ENCODE measurements at places on chromosomes 5 and 9.

DNA sequence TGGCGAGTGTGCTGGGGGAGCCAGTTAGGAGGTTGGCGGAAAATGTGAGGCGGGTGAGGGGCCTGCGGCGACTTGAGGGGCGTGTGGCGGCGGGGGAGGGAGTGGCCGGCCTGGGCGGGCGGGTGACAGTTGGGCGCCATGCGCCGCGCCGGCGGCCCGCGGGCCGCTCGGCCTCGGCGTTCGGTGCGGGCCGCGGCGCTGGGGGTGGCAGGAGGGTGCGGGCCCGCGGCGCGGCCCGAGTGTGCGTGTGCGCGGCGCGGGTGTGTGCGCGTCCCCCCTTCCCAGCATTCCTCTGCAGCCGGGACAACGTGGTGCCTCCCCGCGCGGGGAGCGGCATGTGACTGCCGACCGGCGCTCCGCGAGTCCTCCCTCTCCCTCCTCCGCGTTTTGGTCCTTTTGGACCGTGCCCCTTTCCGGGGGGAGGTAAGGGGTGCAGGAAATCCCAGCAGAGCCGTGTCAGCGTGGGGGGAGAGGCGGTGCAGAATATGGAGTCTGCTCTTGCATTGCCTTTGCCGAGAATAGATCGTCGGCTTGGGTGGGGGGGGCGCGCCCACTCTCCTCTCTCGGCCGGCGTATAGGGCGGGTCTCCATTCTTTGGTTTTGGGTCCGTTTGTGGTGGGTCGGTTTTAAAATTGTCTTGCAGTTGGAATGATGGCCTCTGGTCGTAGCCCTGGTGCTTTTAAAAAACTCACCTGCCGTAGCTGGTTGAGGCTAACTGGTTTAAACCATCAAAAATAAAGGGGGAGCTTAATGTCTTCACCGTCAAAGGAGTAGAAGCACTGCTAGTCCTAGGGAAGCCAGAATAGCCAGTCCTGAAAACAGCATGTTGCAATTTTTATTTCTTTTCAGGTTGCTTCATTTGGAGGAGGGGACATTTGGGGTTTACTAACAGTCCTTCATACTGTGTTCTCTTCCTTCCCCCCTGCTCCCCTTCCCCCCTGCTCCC lies 2.0 kb downstream of the LARP1 start:
- peak; percentile 21 for DNase-seq

GRCh38 chr9:89949111-89949510 lies 344.3 kb downstream of the GADD45G start:
- no peak for DNase-seq

GRCh38 chr5:1554410-1554967 lies 30.7 kb upstream of the LPCAT1 start:
- no peak for DNase-seq

DNA sequence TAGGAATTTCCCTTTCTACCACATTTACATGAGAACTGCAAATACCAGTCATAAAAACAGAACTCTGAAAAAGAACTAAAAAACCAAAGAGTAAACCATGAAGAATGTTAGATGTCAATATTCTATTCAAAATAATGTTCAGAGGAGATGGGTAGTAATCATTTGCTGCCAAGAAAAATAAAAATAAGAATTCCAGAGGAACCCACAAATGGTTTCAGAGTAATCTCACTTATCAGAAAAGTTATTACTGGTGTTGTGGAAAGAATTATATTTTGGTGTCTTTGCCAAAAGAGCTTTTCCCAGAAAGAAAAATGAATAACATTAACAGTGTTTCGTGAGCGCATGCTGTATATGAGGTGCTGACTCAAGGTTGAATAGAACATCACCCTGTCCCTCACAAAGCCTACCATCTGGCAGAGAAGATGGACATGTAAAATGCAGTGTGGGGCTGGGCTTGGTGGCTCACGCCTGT lies 35.6 kb downstream of the GPR21 start:
- no peak for DNase-seq

- DNase-seq = no peak
Observed at GRCh38 chr9:108002371-108002956, 512.9 kb upstream of the KLF4 start.

GRCh38 chr9:92253656-92254055 lies 39.8 kb downstream of the IARS1 start:
- no peak for DNase-seq

DNA sequence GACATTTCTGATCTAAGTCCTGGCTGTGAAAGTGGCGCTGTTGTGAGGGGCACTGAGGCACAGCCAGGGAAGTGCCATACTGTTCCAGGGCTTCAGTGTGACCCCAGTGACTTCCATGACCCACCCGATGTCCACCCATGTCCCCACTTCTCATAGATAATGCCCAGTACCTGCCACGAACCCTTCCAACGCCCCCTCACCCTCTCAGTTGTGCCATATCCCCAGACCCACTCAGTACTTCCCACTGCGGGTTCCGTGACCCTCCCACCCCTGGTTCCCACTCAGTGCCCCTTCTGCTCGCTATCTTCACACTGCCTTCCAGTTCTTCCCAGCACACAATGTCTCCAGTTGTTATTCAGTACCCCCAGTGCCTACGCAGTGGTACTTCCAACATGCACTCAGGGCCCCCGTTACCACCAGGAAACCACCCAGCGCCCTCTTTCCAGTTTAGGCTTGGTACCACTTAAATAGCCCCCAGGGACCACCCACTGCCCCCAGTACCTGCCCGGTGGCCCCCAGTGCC lies 30.7 kb upstream of the PSD2 start:
- DNase-seq = no peak

GRCh38 chr5:111135363-111135762 lies 43.2 kb downstream of the WDR36 start:
- no peak for DNase-seq

- no peak for DNase-seq
Observed at GRCh38 chr9:83422527-83422926, 115.7 kb downstream of the FRMD3 start.

DNA sequence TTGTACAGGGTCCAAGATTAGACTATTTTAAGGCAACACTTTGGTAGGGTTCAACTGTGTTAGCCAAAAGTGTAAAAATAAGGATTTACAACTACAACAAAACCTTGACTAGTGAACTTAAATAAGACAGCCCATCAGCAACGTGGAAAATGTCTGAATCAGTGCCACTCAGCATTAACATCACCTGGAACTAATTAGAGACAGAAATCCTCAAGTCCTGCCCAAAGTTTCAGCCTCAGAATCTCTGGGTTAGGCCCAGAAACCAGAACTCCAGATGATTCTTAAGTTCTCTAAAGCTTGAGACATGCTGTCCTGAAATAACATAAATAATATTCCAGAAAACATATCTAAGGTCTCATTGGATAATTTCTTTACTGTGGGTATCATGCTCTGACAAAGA lies 118.6 kb downstream of the SEMA6A start:
- no peak for DNase-seq

GRCh38 chr5:108560581-108560980 lies 178.7 kb upstream of the FBXL17 start:
- DNase-seq = no peak

DNA sequence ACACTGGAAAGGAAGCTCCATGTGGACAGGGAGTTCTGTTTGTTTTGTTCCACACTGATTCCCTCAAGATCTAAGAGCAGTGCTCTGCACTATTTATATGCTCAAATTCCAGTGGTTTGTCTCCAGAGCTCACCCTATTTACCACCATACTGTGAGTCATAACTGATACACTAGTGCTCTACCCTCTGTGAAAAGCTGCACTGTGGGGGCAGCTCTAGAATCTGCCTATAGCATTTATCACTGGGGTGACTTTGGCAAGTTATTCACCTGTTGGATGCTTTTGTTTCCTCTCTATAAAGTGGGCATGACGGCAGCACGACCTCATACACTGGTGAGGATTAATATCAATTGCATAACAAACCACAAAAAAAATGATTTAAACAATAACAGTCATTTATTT lies 307.8 kb downstream of the NR2F1-AS1 start:
- DNase-seq = no peak

DNA sequence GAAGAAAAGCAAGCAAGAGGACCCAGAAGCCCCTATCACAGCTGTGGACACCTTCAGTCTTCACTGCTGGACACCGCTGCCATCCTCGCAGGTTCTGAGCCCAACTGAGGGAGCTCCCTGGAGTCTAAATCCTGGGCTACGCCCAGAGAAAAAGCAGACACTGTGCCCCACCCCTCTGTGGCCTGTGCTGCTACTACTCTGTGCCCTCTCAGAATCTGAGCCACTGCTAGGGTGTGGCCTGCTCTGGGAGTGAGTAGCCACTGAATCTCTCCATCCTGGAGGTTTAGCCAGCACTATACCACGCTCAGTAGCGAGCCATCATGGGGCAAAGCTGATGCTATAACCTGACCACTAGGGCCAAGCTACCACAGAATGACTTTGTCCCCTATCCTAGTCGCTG lies 338.2 kb downstream of the NPR3 start:
- DNase-seq = no peak

- DNase-seq = no peak
Observed at GRCh38 chr5:16588434-16589214, 28.2 kb downstream of the RETREG1 start.

DNA sequence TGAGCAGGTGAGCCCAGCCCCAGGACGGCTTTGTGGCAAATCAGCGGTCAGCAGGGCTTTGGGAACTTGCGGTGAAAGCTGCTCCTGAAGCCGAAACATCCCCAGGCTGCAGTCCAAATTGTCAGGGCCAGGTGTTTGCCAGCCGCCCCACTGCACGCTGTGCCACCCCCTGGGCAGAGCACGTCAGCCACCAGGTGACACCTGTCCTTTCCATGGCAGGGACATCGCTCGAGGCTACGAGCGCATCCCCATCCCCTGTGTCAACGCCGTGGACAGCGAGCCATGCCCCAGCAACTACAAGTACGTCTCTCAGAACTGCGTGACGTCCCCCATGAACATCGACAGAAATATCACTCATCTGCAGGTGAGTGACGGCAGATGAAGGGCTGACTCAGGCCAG lies 64.4 kb upstream of the CACNA1B start:
- no peak for DNase-seq

DNA sequence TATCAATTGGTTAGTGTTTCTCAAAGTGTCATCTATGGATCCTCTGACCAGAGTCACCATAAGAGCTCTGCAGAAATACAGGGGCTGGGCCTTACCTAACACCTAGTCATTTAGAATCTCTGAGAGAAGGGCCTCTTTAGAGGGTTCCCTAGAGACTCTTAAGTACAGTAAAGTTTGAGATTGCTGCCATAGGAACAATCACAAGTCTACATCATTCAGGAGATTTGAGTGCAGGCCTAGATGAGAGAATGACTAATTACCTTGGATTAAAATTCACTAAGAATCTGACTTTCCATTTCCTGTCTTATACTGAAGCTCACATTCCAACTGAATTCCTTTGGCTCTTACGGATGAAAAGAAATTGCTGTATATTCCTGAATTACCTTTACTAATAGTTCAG lies 182.1 kb upstream of the PTGER4 start:
- no peak for DNase-seq

- DNase-seq = no peak
Observed at GRCh38 chr5:112390327-112390726, 28.8 kb downstream of the EPB41L4A start.

DNA sequence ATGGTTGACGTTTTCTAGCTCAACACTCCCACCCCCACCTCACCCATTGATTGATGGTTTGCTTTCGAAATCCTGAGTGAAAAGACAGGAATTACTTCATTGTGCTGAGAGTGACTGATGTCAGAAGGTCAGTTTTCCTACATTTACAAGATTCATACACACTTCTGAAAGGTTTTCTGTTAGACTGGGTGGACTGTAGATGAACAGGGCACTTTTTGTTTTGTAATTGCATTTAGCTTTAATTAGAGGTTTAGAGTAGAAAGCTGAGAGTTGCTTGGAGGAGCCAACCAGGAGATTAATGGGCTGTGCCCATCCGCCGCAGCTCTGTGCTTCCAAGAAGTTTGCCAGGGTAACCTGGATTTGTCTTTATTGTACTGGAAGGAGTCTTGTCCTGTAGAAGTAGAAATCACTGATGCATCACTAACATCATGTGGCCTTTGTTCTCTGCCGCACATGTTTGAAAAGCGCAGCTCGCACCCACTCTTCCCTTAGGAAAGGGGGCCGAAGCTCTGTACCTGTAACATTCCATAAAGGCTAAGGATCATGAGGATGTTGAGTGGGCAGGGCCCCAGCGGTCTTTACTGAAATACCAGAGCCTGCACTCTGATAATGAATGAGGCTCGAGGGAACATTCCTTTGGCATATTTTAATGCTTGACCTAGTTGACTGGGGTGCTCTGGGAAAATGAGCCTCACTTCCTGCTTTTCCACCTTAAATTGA lies 267.6 kb upstream of the DMRT1 start:
- DNase-seq = no peak

DNA sequence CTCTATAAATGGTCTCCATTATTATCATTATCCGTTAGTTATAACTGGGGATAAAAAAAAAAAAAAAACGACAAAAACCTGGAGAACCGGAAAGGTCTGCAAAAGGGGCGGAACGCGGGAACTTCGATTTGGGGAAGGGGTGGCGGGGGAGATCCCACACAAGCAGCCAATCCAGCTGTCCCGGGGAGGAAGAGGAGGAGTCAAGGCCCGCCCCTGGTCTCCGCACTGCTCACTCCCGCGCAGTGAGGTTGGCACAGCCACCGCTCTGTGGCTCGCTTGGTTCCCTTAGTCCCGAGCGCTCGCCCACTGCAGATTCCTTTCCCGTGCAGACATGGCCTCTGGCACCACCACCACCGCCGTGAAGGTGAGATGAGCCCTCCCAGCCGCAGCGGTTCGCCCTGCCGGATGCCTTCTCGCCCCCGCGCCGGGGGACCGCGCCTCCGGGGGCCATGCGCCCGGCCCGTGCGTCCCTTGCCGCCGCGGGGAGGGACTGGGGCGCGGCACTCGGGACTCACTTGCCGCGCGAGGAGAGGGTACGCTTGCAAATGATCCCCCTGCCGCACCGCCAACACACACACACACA lies at the start of gene MTAP:
Gene MTAP (plus strand): TSS at position 219 of the 583 bp plus-strand sequence. CDS start 113 bp downstream, at position 332.
- peak; percentile 33 for DNase-seq

- DNase-seq = no peak
Observed at GRCh38 chr5:150043657-150044328, 42.6 kb downstream of the CSF1R start.

DNA sequence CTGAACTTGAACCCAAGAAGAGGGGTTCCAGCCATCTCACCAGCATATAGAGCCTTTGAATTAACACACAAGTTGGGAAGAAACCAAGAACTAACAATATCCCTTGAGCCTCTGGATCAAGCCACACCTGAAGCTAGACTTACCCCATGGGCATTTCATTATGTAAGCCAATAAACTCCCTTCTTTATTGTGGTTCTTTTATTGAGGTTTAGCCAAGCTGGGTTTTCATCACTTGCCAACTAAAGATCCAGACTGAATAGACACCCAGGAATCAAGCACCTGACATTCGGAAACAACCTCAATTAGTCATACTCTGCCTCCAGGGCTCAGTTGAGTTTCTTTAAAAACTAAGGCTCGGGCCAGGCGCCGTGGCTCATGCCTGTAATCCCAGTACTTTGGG lies 226.7 kb downstream of the AGTPBP1 start:
- DNase-seq = no peak

GRCh38 chr9:36214571-36214970 lies 23.9 kb downstream of the CLTA start:
- no peak for DNase-seq

- DNase-seq = no peak
Observed at GRCh38 chr5:135605221-135605620, 26.4 kb upstream of the CXCL14 start.

GRCh38 chr5:77444356-77444755 lies 47.8 kb downstream of the WDR41 start:
- no peak for DNase-seq

GRCh38 chr5:147576646-147577535 lies 67.0 kb upstream of the DPYSL3 start:
- no peak for DNase-seq

- no peak for DNase-seq
Observed at GRCh38 chr5:136814619-136815378, 449.5 kb upstream of the TRPC7 start.
